GM12878 (cell line): ENCODE measurements at places on chromosomes 16 and 17.

DNA sequence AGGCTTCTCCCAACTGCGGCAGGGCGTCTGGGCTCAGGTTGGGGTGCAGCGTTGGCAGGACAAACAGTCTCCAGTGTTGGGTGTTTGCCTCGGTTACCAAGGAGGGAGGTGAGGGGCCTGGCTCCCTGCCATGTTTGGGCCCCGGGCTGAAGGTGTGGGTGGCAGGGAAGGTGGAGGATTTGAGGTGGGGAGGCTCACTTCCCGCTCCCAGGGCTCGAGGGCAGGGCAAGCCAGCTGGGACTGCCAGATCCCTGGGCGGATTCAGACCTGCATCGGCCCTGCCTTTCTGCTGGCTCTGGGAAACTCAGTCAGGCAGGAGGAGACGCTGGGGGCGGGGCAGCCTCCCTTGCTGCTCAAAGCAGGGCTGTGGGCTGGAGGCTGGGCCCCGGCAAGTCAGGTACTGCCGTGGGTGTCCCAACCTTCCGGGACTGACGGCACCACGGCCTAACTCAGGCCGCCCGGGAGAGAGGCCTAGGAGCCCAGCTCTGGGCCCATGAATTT lies 31.3 kb upstream of the KRT17 start:
- H3K36me3 ChIP-seq = no peaks in the 10 kb centered on the region
- no peaks in the 10 kb centered on the region; the same call in 1 of the 2 replicates for H3K4me1 ChIP-seq
- H3K27ac ChIP-seq = no peak overlapping the region
- H3K4me3 ChIP-seq = no peak overlapping the region

DNA sequence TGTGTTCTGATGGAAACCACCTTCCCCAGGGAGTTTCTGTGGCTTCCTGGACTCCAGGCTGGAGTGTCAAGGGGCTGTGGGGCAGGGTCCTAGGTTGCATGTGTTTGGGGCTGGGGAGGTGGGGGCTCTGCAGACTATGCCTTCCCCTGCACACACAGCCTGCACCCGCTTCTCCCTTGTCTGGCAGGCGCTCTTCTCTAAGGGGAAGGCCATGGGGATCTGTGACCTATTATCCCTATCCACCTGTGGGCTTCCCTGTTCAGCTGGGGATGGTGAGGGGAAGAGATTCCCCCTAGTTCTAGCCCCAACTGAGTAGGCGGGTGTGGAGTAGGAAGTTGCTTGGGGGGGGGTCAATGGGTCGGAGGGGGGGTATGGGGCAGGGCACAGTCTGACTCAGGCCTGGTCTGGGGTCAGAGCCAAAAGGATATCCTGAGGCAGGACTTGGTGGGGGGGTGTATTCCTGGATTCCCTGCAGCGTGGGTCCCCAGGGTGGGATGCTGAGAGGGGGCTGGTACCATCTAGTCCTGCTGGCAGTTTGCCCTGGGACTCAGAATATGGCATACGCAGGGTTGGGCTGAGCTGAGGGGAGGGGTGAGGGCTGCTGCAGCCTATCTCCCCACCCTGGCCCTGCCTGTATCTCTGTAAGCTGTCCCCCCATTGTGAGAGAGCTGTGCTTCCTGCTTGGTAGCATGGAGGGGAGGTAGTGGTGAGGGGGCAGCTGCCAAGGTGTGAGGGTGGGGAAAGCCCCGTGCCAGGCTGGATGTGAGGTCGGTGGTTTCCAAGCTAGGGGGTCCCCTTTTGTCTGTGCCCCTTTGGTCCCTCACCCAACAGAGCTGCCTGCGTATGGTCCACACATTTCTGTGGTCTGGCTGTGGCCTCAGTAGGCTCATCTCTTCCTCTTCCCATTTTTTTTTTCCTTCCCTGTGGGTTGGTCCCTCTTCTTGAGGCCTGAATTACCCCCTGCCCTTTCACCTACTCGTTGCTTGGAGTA lies 14.7 kb downstream of the RARA start:
- DNase-seq = no peak
- peaks cover 68% of the 10 kb centered on the region for H3K4me1 ChIP-seq
- H3K4me3 ChIP-seq = peak overlapping the region; percentile 91
- peak overlapping the region; percentile 96 for H3K27ac ChIP-seq
- H3K36me3 ChIP-seq = 0 out of 2 replicates have a peak, but pooled peaks cover 2% of the 10 kb centered on the region

GRCh38 chr16:81446907-81447268 lies 2.3 kb downstream of the CMIP start:
- H3K4me3 ChIP-seq = peak overlapping the region; percentile 100
- DNase-seq = no peak
- H3K27me3 ChIP-seq = no peaks in the 10 kb centered on the region
- H3K4me1 ChIP-seq = peaks cover 22% of the 10 kb centered on the region
- peak overlapping the region; percentile 87 for H3K27ac ChIP-seq

- no peak overlapping the region for H3K27ac ChIP-seq
- no peak for DNase-seq
- no peaks in the 10 kb centered on the region for H3K4me1 ChIP-seq
- no peak overlapping the region for H3K4me3 ChIP-seq
Measured at GRCh38 chr17:30433514-30433913, 43.7 kb upstream of the GOSR1 start.

DNA sequence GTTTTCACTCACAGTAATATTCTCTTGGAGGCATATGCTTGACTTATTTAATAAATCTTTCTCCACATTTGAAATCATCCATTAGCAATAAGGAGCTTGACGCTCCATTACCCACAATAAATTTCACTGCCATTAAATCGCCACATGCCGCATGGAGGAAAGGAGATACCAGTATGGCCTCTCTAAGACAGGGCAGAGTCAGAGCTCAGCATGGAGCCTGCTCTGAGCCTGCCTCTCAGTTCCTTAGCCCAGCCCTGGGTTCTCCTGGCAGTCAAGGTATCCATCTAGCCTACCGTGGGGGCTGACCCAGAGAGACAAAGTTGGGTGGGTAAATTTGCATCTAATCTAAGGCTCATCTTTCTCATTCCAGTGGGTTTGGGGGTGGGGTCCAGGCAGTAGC lies 80.3 kb upstream of the CES5A start:
- no peaks in the 10 kb centered on the region for H3K27me3 ChIP-seq
- DNase-seq = no peak
- no peak overlapping the region for H3K27ac ChIP-seq
- H3K36me3 ChIP-seq = no peaks in the 10 kb centered on the region
- H3K4me3 ChIP-seq = no peak overlapping the region
- H3K4me1 ChIP-seq = no peaks in the 10 kb centered on the region

GRCh38 chr17:21289902-21290571 lies 5.5 kb downstream of the MAP2K3 start:
- H3K4me3 ChIP-seq = no peak overlapping the region
- no peak overlapping the region for H3K27ac ChIP-seq
- DNase-seq = no peak

DNA sequence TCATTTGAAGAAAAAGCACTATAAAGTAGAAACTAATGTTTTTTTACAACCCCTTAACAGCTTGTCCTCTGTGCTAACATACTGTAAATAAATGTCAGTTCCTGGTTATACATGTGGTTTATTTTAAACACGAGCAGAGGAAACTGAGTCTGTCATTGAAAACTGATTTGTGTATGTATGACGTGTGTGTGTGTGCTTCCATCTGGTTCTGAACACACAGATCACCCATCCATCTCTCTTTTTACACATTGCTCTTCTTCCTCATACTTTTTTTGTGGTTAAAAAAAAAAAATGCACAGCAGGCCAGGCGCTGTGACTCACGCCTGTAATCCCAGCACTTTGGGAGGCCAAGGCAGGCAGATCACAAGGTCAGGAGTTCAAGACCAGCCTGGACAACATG lies 49.5 kb downstream of the ZNF423 start:
- no peak overlapping the region for H3K4me3 ChIP-seq
- no peaks in the 10 kb centered on the region for H3K36me3 ChIP-seq
- no peak overlapping the region for H3K27ac ChIP-seq
- no peak for DNase-seq

- DNase-seq = no peak
- H3K36me3 ChIP-seq = no peaks in the 10 kb centered on the region
Measured at GRCh38 chr16:2855536-2855935, 2.4 kb downstream of the PRSS22 start.

GRCh38 chr16:400061-400591 lies 1.6 kb upstream of the DECR2 start:
- DNase-seq = no peak
- no peaks in the 10 kb centered on the region for H3K27me3 ChIP-seq
- no peaks in the 10 kb centered on the region for H3K36me3 ChIP-seq
- peak overlapping the region; percentile 73; the same call in 1 of the 2 replicates for H3K27ac ChIP-seq
- H3K4me1 ChIP-seq = peaks cover 11% of the 10 kb centered on the region; the same call in 1 of the 2 replicates

- peaks cover 2% of the 10 kb centered on the region for H3K4me1 ChIP-seq
- H3K27ac ChIP-seq = no peak overlapping the region
- no peaks in the 10 kb centered on the region for H3K27me3 ChIP-seq
- no peaks in the 10 kb centered on the region for H3K36me3 ChIP-seq
- H3K4me3 ChIP-seq = no peak overlapping the region
Measured at GRCh38 chr16:30623536-30624283, 13.5 kb upstream of the ZNF689 start.

GRCh38 chr16:11084484-11084875 lies 140.1 kb downstream of the CLEC16A start:
- no peak for DNase-seq
- peaks cover 8% of the 10 kb centered on the region for H3K36me3 ChIP-seq
- H3K27me3 ChIP-seq = no peaks in the 10 kb centered on the region
- no peak overlapping the region for H3K4me3 ChIP-seq
- no peak overlapping the region for H3K27ac ChIP-seq

GRCh38 chr16:426906-427249 lies 1.4 kb downstream of the RAB11FIP3 start:
- H3K4me1 ChIP-seq = peaks cover 15% of the 10 kb centered on the region
- H3K4me3 ChIP-seq = peak overlapping the region; percentile 76
- no peaks in the 10 kb centered on the region for H3K36me3 ChIP-seq
- peaks cover 3% of the 10 kb centered on the region; the same call in 1 of the 2 replicates for H3K27me3 ChIP-seq
- no peak for DNase-seq

- no peaks in the 10 kb centered on the region; the same call in 1 of the 2 replicates for H3K27me3 ChIP-seq
- H3K4me1 ChIP-seq = no peaks in the 10 kb centered on the region
Measured at GRCh38 chr17:15255713-15256454, 9.2 kb downstream of the PMP22 start.

DNA sequence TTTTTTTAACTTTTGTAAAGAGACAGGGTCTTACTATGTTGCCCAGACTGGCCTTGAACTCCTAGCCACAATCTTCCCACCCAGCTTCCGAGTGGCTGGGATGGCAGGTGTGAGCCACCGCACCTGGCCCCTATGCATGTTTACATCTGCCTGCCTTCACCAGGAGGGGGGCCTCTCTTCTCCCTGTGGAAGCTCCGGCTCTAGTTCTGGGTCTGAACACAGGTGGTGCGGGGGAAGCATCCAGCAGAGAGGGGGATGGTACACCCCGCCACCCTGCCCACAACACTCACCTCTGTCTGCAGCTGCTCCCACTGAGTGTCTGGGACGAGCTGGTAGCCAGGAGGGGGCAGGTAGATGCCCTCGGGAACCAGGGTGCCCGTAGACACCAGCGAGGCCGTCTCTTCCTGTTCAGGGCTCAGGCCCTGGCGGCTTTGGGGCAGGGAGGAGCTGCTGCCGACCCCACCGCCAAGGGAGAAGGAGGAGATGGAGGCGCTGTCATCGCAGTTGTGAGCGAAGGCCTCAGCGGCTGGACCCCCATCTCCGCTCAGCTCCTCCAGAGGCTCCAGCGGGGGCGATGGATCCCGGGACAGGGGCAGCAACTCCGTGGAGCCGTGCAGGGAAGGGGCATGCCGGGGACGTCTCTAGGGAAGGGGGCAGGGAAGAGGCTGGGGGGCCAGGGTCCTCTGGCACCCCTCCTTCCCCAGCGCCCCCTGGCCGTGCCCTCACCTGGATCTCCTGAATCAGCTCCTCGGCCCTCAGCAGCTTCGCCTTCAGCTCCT lies 10.9 kb downstream of the RABEP2 start:
- no peak for DNase-seq
- H3K36me3 ChIP-seq = peaks cover 10% of the 10 kb centered on the region
- no peak overlapping the region for H3K27ac ChIP-seq
- H3K4me3 ChIP-seq = no peak overlapping the region
- H3K4me1 ChIP-seq = peaks cover 8% of the 10 kb centered on the region
- H3K27me3 ChIP-seq = no peaks in the 10 kb centered on the region

DNA sequence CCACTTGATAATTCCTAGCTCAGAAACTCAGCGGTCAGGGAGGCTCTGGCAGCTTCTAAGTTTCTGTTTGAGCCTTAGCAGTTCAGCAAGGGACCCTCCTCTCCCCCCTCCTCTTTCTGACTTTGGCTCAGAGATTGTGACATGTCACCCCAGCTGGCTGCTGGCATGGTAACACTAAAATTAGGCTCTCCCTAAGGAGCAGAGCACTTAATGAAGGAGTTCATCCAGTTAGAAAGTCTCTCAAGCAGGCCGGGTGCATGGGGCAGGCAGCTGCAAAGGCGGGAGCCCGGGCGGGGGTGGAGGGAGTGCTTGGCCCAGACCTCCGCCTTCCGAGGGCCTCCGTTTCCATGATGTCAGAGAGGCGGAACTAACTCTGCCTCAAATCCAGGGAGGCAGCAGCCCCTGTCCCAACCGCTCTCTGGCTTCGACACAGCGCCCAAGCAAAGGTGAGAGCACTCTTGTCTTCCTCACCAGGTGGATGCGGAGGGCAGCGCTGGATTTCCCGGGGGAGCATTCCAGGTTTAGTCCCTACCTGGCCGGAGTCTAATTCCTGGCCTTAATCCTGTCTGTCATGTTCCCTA lies 128.0 kb upstream of the PLCG2 start:
- peaks cover 10% of the 10 kb centered on the region for H3K36me3 ChIP-seq
- H3K27ac ChIP-seq = no peak overlapping the region
- DNase-seq = no peak
- H3K4me1 ChIP-seq = peaks cover 13% of the 10 kb centered on the region
- H3K27me3 ChIP-seq = no peaks in the 10 kb centered on the region

DNA sequence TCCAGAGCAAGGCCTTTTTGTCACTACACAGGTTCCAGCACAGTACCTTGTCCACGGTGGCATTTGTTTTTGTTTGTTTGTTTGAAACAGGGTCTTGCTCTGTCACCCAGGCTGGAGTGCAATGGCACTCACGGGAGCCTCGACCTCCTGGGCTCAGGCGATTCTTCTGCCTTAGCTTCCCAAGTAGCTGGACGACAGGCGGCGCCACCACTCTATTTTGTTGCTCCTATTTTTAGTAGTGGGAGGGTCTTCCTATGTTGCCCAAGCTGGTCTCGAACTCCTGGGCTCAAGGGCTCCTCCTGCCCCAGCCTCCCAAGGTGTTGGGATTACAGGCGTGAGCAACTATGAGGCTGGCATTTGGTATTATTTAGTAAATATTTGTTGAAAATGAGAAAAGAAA lies 10.3 kb downstream of the MRC2 start:
- H3K27ac ChIP-seq = no peak overlapping the region
- H3K4me3 ChIP-seq = no peak overlapping the region
- no peaks in the 10 kb centered on the region for H3K4me1 ChIP-seq
- no peak for DNase-seq
- no peaks in the 10 kb centered on the region for H3K27me3 ChIP-seq

DNA sequence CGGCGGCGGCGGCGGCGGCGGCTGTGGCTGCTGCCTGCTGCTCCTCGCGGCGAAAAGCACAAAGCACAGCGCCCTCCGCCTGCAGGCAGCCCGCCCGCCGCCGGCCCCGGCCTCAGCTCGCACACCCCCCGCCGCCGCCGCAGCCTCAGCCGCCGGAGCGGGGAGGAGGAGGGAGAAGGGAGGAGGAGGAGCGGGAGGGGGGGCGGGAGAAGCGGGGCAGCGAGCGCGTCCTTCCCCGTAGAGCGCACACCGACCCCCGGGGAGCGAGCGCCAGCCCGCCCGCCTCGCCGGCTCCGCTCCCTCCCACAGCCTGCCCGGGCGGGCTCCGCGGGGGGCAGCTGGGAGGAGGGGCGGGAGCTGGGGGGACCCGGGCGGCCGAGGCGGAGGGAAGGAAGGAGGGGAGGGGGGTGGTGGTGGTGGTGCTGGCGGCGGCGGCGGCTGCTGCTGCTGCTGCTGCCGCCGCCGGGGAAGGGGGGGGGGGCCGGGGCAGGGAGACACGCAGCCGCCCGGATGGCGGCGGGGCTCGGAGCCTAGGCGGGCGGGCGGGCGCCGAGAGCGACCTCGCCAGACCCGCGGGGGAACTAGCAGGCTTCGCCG lies at the start of gene UBTF:
Gene UBTF, minus strand, starts transcription at position 60 of the 597 bp plus-strand sequence. CDS start 1,446 bp downstream, outside the sequence.
- H3K4me3 ChIP-seq = peak within 1 kb of the TSS; percentile 98
- peaks cover 20% of the 10 kb centered on the region for H3K4me1 ChIP-seq
- H3K27ac ChIP-seq = peak within 1 kb of the TSS; percentile 91
